Endothelial cell of umbilical vein (primary cell): ENCODE measurements at places on chromosomes 13 and 19. TPM values are rescaled to one million over a fixed set of nuclear protein-coding genes. Genes with fewer than 3 reads are reported as not detected.

DNA sequence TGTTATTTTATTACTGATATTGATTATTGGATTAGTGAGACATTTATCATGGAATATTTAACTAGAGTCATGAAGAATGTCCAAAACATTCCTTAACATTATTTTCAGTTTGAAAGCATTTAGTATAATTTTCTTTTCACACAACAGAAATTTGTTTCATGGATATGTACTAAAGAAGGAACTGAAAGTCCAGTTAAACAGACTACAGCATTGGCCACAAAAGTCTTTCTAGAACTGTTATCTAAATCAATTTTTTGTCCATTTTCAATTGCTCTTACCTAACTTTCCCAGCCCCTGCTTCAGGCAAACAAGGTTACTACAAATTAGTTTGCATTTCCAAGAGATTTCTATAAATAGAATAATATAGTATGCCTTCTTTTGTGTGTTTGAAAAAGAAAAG is 1018.0 kb upstream of the PCDH20 start:
- no peak for DNase-seq

- DNase-seq: no peak
These were observed 280.1 kb upstream of the TMTC4 start for GRCh38 chr13:100954430-100955305.

DNA sequence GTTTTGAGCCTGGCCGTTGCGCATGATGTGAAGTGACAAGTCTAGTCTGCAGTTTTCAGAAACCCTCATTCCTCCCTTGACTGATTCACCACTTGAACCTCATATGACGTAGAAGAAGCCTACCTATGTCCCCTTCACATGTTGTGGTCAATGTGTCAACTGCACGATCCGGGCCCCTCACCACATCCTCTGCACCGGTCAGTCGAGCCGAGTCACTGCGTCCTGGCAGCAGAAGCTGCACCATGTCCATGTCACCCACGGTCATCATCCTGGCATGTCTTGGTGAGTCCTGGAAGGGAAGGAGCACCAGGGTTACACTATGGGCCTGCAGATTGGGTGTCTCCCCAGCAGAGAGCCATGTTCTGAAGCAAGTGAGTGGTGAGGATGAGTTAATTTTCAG is at the start of gene KIR2DL4:
TSS of gene KIR2DL4 (plus strand) at position 201 of the 400 bp plus-strand sequence. CDS start at position 243, 42 bp downstream.
- no peak for DNase-seq

- no peak for DNase-seq
These were observed 1.2 kb downstream of the MADCAM1 start for GRCh38 chr19:497491-497868.

GRCh38 chr19:18312092-18312534 is 10.8 kb downstream of the LSM4 start:
- DNase-seq: no peak

DNA sequence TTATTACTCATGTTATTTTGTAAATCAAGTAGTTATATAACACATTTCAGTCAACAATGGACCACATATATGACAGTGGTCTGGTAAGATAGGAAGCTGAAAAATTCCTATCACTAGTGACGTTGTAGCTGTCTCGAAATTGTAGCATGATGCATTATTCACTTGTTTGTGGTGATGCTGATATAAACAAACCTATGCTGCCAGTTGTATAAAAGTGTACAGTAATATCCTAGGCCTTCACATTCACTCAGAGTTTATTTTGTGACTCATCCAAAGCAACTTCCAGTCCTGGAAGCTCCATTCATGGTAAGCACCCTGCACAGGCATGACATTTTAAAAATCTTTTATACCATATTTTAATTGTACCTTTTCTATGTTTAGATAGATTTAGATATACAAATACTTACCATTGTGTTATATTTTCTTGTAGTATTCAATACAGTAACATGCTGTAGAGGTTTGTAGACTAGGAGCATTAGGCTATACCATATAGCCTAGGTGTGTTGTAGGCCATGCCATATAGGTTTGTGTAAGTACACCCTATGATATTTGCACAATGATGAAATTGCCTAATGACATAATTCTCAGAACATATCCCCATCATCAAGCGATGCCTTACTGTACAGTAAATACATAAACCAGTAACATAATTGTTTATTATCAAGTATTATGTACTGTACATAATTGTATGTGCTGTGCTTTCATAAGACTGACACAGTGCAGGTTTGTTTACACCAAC is 49.3 kb downstream of the IFT88 start:
- peak; percentile 74 for DNase-seq

DNA sequence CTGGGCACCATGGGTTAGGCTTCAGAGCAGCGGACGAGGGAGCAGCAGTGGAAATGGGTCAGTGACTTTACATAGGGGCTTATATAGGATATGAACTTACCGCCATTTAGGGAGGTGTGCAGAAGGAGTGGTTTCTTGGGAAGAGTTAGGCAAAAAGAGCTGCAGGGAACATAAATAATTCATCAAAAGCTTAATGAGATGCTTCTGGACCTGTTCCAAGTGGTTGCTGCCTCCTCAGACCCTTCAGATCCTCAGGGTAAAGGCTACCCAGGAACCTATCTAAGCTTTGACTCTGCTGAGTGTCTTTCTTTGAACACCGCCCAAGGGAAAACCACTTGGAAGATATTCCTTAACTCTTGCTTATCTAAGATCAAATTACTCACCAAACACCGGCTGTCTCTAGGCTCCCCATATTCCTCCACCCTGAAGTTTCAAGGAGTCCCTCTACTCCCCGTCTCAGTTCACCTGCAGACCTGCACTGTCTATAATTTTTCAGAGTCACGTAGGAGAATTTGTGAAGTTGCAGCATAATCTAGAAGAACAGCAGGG is at the start of gene IGFL4:
TSS of gene IGFL4 (minus strand) at position 51 of the 549 bp plus-strand sequence. CDS start at position 11, 40 bp downstream.
- DNase-seq: no peak

- no peak for DNase-seq
These were observed 5.9 kb downstream of the MED16 start for GRCh38 chr19:887072-887471.

SLITRK1 gene
- not detected in 2 replicates for total RNA-seq

CLN5 gene
- 22.7 and 22.8 TPM in 2 replicates for total RNA-seq
